Right hindlimb (tissue), 1 donor: ENCODE measurements at places on chromosomes 5 and 9.

DNA sequence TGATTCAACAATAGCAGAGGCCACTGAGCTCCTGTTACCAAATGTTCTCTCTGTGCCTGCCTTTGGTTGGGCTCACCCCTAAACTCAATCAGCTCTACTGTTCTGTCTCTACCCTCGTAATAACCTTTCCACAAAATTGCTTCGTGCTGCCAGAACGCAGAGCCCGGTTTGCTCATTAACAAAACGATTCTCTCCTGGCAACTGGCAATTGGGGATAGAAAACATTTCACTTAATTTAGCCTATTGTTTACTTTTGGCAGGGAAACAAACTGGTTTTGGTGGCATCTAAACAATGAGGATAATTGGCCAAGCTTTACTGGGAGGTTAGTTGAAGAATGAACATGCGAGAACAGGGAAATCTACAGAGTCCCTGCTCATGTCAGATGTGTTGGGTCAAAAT lies 56.6 kb downstream of the SLC28A3 start:
- DNase-seq = no peak

DNA sequence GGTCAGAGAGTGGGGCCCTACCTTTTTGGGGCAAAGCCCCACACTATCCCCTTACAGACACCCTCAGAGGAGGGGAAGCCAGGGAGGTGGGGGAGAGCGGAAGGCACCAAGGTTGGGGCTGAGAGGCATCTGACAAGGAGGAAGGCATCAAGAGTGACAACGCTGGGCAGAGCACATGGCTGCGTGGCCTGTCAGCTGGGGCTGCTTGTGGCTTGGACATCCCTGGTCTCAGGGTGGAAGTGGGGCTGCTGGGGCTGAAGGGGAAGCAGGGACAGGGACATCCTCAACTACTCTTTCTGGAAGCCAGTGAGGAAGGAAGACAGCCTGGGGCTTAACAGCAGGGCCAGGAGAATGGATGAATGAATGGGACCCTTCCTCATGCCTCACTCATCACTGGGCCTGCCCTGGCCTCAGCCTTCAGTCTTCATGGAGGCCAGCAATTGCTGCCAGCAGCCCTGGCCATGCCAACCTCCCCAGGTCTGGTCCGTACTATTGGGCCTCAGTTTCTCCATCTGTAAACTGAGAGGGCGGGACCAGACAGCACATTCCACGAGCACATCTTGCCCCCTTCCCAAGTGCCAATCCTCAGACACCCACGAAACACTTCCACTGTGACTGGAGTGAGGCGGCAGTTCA lies 993 bp upstream of the RALGDS start:
- no peak for DNase-seq

DNA sequence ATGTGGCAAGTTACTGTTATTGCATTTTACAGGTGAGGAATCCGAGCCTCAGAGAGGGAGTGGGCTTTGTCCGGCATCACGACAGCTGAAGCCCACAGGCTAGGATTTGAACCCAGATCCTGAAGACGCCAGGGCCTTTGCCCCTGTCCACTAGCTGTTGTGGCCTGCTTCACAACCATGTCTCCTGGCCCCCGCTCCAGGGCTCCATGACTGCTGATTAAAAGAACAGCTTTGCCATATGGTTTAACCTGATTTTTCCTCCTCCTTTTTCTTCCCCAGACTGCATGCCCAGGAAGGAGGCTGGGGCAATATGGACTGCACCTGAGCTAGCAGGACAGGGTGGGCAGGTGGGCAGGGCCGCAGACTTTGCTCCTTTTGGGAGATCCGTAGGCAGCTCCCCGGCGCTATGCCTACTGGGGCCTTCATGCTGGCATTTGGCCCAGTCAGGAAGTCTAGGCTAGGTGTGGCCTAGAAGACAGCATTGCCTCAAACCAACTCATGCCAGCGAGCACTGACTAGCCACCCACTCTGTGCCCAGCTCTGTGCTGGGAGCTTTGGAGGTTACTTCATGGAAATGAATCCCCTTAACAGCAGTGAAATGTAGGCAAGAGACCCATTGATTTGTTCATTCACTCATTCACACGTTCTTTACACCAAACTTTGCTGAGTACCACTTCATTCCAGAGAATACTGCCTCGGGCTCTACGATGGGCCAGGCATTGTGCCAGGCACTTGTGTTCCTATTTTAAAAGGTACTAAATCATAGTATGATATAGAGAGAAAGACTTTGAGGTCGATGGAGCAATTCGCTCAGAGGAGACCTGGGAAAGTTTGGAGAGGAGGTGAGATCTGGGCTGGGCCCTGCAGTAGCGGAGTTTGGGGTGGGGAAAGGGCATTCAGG lies 94.3 kb upstream of the CPEB4 start:
- DNase-seq = no peak

GRCh38 chr5:157864067-157864466 lies 5.1 kb upstream of the CLINT1 start:
- no peak for DNase-seq

GRCh38 chr9:68998812-68999211 lies 15.1 kb downstream of the PRKACG start:
- no peak for DNase-seq

- no peak for DNase-seq
These were observed 1.6 kb downstream of the URM1 start for GRCh38 chr9:128372784-128373183.

- peak; percentile 43 for DNase-seq
These were observed 76.0 kb downstream of the FCHO2 start for GRCh38 chr5:73031839-73032238.

- DNase-seq = no peak
These were observed 11.4 kb upstream of the GRIN1 start for GRCh38 chr9:137127301-137128157.

GRCh38 chr5:100550531-100551051 lies 15.4 kb downstream of the FAM174A start:
- DNase-seq = no peak

GRCh38 chr9:15317836-15318235 lies 10.8 kb upstream of the TTC39B start:
- no peak for DNase-seq

DNA sequence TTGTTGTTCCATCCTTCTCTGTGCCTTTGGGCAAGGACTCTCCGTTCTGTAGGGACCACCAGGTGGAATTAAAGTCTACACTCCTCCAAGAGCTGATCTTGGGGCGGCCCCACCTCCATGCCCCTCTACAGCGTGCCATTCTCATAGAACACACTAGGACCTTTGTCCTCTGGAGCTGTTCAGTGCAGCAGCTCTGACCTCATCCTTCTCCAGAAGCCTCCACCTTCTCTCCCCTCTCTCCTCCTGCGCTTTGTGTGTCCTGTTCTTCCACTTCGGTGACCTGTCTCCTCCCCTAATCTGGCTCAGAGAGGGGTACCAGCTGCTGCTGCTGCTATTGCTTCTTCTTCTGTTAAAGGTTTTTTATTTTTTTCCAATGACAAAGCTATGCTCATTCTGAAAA lies 1.8 kb upstream of the MACROH2A1 start:
- no peak for DNase-seq

GRCh38 chr9:69265891-69266290 lies 59.1 kb upstream of the ENTREP1 start:
- no peak for DNase-seq
